ENCODE measurements at places on chromosomes 16 and 17.

- DNase-seq = peak; percentile 66
Measured at GRCh38 chr17:72580321-72581127, 459.7 kb downstream of the SOX9 start.

DNA sequence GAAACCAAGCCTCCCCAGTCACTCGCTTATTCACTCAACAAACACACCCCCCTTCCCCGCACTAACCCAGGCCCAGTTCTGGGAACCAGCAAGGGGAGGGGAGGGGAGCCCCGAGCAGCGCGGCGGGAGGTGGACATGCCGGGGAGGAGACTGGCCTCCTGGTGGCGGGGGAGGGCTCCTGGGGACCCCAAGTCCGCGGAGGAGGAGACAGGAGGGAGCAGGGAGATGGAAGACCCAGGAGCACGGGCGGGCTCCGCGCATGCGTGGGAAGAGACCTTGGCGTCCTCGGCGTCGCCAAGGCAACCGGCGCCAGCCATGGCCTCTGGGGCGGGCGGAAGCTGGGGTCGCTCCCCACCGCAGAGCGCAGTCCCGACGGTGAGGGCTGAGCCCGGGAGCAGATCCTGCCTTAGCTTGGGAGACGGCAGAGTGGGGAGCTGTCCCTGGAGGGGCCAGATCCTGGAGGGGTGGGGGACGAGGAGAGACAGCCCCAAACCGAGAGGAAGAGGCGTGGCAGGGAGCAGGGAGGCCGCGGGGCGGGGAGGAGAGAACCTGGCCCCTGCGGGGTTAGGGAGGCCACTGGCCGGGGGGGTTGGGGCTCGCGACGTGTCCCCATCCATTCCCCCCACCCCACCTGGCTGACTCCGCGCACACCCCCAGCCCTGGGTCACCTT, at the start of gene PRR29:
Gene PRR29 (plus strand): TSS at position 302 of the 671 bp plus-strand sequence. CDS start 14 bp downstream, at position 316.
- peak; percentile 30 for DNase-seq

DNA sequence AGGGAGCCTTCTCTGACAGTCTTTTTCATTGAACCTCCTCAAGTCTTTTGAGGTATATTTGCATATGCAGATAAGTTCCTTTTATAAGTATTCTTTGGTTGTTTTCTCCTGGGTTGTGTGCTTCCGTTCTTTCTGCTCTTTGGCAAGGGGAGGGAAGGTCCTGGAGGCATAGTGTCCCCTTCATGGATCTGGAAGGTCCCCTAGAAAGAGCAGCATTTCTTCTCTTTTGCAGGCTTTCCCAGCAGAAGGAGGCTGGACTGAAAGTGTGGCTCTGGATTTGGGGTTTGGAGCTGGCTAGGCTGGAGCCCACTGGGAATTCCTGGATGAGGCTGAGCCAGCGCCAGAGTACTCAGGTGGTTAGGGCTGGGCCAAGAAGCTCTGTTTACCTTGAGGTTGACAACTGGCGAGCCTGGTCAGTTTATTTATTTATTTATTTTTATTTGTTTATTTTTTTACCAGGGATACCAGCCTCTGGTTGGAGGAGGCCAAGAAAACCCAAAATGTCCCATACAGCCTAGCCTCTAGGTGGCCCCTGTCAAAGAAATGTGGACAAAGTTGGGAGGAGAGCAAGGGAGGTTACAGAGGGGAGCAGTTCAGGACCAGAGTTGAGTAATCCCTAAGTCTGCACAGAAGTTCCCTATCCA, 5.4 kb upstream of the TOP2A start:
- DNase-seq = peak; percentile 25

- DNase-seq = no peak
Measured at GRCh38 chr17:12759090-12759489, 30.2 kb upstream of the ARHGAP44 start.

DNA sequence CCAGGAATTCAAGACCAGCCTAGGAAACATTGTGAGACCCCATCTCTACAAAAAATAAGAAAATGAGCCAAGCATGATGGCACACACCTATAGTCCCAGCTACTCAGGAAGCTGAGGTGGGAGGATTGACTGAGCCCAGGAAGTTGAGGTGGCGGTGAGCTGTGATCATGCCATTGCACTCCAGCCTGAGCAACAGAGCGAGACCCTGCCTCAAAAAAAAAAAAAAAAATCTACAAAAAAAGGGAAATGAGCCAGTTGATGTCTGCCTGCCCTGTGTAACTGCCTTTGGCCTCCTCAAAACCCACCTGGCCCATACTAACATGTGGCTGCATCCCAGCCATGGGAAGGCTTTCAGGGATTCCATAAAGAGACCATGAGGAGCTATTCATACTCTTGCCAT, 4.5 kb downstream of the RANBP10 start:
- no peak for DNase-seq

DNA sequence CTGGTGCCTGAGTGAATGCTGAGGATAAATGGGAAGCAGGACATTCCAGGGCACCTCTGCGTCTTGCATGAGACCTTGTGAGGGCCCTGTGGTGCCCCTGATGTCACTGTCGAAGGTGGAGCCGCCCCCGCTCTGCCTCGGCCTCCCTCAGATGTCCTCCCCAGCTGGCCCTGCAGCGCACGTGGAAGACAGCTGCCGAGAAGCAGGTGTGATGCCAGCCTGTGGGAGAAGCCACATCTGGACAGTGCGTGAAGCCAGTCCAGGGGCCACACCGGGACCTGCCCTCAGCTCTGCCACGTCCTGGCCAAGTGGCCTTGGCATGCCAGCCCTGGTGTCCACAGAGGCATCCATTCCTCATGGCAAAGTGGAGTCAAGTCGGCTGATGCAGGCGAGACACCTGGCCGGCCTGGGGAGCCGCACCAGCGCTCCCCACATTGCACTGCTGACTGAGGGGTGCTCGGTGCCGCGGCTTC, 21.6 kb upstream of the METRNL start:
- no peak for DNase-seq

- no peak for DNase-seq
Measured at GRCh38 chr17:76371656-76372628, 12.5 kb upstream of the SPHK1 start.

DNA sequence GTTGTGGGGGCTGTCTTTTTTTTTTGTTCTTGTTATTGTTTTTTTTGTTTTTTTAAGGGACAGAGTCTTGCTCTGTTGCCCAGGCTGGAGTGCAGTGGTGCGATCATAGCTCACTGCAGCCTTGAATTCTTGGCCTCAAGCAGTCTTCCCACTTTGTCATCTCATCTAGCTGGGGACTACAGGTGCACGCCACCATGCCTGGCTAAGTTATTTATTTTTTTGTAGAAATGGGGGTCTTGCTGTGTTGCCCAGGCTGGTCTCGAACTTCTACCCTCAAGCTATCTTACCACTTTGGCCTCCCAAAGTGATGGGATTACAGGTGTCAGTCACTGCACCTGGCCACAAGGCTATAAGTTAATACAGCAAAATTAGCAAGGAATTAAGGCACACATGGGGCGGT, 101.7 kb downstream of the ABCC1 start:
- DNase-seq = no peak

- peak; percentile 2 for DNase-seq
Measured at GRCh38 chr17:67025216-67025792, 19.1 kb upstream of the CACNG1 start.

GRCh38 chr17:21085707-21086106, 41.1 kb upstream of the DHRS7B start:
- no peak for DNase-seq

GRCh38 chr16:17585449-17586074, 114.8 kb upstream of the XYLT1 start:
- DNase-seq = no peak

DNA sequence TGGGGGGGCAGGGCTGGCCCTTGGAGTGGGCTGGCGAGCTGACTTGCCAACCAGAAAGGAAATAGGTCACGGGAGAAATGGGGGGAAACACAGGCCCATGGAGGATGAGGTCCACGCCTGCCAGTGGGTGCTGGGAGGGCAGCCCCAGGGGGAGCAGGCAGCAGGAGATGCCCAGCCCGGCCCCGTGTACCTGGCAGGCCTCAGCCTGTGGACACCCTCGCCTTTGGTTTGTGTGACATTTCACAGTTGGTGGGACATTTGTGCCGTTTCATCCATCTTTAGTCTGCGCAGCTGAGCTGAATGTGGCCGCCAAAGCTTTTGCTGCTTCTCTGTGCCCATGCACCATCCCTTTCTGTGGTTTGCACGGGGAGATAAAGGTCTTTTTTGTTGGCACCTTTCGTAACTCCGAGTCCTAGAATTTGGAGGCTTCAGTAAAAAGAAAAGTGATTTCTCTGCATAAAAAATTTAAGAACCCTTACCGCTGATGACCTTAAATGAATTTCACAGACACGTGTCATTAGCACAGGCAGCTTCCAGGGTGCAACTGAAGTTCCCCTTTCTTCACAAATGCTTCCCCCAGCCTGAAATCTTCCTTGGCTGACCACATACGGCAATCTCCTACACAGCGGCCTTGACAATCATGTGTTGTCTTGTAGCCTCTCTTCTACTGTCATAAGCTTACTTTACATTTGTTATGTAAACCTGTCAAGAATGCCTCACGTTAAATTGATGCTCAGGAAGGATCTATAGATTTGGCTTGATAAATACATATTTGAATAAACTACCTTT, 193.6 kb downstream of the RPTOR start:
- DNase-seq = no peak
